Right lobe of liver (tissue), 6 donors: ENCODE measurements at places on chromosomes 12 and 14.

- DNase-seq: no peak
Observed at GRCh38 chr14:89773151-89773550, 181.4 kb downstream of the EFCAB11 start.

- DNase-seq: no peak
Observed at GRCh38 chr12:68482660-68483059, 128.0 kb upstream of the RAP1B start.

DNA sequence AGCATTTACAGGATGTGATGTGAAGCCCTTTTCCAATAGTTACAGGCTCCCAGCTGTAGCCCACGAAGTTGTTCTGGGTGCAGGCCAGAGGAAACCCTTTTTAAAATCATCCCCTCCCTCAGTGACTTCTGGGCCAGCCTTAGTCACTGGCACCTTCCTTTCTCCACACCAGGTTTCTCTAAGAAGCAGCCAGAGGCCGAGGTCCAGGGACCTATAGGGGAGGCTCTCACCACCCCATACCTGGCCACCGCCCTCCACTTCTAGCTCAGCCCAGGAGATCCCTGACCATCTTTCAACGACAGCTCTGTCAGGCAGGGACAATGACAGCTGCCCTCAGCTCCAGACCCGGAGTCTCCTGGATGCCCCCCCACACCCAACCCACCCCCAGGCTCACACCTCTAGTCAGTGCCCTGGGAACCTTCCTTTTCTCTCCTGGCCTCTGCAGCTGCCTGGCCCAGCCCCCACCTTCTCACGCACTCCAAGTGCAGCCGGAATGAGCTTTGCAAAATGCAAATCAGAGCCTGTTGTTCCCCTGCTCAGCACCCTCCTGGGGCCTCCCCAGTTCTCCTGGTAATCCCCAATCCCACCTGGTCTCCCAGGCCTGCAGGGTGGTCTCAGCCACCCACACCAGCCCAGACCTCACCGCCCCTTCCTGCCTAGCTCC lies 46.7 kb downstream of the TESC start:
- no peak for DNase-seq

DNA sequence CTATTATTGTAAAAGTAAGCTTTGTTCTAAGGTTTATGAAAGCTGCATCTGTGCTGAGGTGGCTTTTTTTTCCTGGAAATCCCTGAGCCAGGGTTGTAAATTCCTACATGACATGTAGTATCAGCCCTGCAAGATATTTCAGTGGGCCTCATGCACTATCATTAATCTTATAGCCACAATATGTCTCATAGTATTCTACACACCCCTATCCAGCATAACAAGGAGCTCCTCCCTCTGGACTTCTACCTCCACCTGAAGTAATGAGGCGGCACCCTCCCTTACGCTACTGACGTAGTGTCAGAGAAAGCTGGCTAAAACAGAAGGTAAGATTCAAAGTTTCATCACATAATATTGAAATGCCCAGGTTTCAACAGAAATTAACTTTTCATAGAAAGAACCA lies 35.5 kb downstream of the SLC5A8 start:
- DNase-seq: no peak

- DNase-seq: no peak
Observed at GRCh38 chr12:19444097-19444496, 4.8 kb downstream of the AEBP2 start.

DNA sequence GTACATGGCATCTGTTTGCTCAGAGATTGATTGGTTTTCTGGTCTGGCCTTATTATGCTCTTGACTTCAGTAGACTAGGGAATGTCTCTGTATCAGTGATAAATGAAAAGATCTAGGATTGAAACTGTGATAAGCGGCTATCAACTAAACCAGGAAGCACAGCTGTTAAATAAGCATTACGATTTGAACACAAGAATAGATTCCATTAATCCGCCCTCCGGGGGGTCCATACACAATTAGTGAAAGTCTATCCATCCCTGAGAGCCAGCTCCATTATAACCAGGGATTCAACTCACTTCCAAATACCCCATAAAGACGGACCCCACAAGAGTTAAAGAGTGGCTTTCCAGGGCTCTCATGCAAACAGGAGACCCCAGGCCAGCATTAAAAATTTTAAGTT lies 279.0 kb downstream of the GRIN2B start:
- DNase-seq: no peak

- DNase-seq: no peak
Observed at GRCh38 chr12:101238306-101238705, 28.3 kb upstream of the SLC5A8 start.

DNA sequence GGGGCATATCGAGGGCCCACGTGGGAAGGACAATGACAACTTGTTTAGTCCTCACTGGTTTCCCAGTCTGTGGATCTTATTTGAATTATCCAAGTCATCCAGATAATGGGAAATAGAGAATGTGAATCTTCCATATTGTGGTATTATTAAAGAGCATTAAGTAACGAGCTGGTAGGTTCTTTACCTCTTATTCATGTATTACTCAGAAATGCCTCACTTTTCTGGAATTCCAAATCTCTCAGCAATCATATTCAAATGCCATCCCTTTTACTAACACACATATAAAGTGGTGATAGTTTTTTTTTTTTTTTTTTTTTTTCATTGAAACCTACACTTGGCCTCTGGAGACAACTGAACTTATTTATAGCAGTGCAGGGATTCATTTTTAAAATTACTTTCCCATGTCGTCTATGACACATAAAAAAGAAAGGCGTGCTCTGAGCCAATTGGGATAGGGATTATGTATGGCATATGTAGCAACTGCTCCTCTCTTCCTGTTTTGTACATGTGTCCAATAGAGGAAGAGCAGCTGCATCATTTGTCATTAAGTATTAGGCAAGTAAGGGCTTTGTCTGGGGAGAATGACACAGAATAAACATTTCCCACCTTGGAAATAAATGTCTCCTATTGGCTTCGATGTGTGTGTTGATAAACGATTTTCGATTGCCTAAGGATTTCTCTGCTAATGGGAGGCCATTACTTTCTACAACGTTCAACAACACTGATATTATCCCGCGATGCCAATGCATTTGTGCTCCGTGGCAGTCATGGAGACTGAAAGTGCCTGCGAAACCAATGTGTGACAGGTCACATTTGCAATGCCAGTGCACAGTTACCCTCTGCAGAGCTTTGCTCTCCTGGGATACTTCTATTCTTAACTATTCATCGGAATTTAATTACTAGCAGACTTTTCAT lies 78.6 kb upstream of the IFNG-AS1 start:
- no peak for DNase-seq

DNA sequence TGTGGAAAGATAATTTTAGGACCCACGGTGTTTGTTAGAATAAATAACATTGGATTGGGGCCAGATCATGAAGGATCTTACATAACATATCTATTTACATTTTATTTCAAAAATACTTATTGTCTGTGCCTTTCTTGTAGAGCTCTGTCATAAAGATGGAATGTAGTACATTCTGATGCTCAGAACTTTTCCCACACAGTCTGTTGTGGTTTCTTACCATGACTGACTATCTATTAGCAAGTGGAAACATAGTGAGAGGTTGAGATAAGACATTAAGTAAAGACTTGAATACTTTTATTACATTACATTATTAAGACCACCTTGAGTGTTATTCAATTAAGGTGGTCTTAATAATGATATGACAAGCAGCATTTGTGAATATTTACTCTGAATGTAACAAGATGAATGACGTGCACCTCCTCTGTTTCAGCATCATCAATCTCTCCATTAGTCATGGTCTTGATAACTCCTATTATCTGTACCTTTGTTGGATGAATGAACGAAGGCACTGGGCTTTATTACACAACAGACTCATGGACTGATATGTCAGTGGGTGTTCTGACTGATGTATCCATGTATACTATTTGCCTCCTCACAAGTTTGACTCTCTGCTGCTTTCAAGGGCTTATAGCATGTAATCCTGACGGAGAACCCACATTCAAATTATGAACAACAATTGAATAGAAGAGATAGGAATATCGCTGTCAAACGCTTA lies 883.0 kb upstream of the FLRT2 start:
- no peak for DNase-seq

DNA sequence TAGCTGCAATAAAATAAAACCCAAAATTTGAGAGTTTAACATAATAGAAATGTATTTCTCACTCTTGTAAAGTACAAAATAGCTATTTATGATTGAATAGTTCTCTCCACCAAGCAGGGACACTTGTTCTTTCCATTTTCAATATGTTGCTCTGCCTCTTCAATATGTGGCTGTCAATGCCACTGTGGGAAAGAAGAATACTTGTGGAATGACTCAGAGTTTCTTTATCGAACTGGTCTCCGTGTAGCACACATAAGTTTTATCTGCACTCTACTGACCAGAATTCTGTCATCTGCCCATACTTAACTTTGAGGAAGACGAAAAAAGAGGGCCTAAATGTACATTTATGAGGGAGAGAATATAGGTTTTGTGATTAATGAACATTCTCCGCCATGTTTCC lies 256.9 kb downstream of the ATXN7L3B start:
- DNase-seq: no peak

GRCh38 chr12:111404362-111405148 lies 1.2 kb upstream of the SH2B3 start:
- DNase-seq: no peak

DNA sequence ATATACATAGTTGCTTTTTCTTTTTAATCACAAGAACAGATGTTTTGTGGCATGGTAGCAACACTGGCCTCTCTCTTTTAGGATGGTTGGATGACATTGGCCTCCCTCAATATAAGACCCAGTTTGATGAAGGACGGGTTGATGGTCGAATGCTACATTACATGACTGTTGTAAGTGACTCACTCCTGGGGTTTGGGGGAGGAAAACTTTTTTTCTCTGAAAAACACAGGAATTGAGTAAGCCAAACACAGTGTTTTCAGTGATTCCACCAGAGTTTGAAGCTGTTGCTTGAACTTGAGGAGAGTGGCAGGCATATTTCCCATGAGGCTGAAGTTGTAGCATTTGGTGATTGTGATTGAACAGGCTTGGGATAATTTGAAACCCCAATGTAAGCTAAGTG lies 13.7 kb upstream of the REP15 start:
- DNase-seq: no peak

- no peak for DNase-seq
Observed at GRCh38 chr14:55133416-55133815, 4.4 kb downstream of the LGALS3 start.

- DNase-seq: no peak
Observed at GRCh38 chr14:93543766-93544165, 113.0 kb downstream of the UNC79 start.

DNA sequence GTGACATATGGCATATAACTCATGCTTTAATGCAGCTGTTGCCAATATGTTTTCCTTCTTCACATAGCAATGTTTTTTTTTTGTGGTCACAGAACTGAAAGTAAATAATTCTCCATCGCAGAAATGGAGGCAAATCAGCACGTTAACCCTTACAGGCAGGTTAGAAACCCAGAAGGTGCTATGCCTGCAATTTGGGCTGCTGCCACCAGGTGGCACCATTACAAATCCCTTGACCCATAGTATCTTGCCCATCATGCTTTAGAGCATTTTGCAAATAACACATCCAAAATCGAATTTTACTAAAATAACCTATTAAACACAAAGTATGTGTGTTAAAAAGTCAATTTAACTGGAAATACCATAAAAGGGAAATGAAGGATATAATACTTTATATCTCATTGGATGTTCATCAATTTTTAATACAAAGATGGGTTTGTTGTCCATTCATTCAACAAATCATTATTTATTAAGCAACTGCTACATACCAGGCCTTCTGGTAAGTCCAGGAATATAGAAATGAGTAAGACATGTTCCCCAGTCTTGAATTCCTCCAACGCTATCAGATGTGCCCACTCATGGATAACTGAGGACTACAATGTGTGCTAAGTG lies 340.1 kb downstream of the GLT1D1 start:
- DNase-seq: no peak

DNA sequence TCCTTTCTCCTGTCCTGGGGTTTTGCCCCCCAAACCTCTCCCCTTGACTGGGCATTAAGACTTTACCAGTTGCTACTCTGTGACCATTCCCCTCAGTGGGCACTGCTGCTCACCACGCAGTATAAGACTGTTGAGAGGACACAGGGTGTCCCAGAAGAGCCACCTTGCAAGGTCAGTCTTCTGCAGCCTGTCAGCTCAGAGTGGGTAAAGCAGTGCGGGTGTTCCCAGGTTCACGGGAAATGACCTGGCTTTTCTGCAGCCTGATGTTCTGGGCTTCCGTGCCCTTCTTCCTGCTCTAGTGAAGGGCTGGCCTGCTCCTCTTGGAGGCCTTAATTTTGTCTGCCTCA lies 34.2 kb downstream of the KCNA1 start:
- DNase-seq: no peak

DNA sequence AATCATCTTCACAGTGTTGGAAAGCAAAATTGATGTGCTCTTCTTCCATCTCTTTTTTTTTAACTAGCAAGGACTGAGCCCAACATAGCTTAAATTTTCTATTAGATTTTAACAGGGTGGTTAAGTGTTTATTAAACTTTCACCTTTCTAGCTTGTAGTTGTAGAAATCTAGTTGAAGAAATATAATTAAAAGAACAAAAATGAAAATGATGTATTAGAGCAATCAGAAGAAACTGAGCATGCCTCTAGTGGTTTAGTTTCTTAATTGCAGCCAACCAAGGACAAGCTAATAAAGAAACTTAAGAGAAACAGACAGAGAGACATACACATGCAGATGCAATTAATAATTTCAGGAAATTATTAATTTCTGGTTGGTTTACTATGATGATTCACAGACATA lies 673.0 kb upstream of the LMO3 start:
- DNase-seq: no peak

DNA sequence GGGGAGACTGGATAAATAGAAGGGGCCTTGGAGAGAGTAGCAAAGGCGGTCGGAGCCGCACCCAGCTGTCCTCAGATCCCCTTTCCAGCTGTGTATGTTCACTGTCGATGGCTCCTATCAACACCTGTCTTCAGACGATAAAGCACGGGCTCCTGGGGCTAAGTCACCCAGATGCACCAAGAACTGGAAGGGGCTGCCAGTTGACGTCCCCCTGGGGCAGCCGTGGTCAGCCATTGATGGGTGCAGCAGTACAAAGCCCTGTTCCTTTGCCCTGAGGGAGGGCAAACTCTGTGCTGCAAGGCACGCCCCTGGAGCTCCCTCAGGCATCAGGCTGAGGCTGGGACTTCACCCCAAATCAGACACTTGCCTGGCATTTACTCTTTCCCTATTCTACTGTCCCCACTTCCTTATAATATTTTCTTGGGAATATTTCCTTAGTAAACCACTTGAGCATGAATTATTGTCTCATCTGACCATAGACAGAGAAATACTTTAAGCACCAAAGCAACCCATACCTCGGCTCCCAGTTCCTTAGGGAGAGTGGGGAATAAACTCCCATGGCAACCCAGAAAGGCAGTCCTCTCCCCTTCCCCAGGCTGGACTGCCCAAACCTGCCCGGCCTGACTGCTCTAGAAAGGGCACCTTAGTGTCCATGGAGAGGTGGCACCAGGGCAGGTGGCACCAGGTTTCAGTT lies 59.6 kb upstream of the SCN8A start:
- DNase-seq: no peak

GRCh38 chr12:112598626-112599025 lies 179.9 kb downstream of the PTPN11 start:
- DNase-seq: no peak
